NB4 (cell line): ENCODE measurements at places on chromosomes 6 and 20.

- no peak for DNase-seq
Observed at GRCh38 chr6:77626426-77626825, 26.4 kb upstream of the MEI4 start.

DNA sequence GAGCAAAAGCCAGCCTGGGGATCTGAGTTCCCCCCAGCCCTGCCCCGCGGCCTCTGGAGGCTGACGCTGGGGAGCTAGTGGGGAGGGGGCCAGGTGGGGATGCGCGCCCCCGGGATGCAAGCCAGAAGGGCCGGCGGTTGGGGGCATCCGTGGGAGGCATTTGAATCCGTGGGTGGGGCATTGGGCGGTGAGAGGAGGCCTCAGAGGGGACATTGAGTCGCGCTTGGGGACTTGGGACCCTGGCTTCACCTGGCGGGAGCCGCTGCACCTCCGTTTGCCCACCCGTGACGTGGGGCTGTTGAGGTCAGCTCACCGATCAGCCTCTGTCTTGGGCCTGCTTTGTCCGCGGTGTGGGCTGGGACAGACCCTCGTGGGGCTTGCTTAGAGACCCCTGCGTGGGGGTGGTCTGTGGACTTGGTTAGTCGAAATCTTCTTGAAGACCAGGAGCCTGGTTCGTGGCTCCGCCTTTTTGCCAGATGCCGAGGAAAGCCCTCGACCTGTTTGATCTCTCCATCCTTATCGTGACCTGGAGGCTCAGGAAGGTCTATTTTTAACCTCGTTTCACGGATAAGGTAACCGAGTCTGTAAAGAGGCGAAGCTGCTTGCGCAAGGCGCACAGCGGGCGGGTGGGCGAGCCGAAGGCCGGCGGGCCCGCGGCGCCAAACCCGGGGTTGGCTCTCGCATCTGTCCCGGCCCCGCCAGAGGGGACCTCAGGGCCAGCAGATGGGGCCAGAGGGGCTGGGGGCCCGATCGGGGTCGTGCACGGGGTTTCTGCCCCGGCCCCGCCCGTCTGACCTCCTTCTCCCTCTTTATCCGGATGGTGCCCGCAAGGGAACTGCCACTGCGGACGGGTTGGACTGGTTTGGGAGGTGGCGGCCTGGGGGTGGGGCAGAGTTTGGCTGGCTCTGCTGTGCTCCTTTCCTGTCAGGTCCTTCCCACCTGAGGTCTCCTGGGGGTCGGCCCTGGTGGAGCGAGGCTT, 8.3 kb downstream of the FAM110A start:
- no peak for DNase-seq

DNA sequence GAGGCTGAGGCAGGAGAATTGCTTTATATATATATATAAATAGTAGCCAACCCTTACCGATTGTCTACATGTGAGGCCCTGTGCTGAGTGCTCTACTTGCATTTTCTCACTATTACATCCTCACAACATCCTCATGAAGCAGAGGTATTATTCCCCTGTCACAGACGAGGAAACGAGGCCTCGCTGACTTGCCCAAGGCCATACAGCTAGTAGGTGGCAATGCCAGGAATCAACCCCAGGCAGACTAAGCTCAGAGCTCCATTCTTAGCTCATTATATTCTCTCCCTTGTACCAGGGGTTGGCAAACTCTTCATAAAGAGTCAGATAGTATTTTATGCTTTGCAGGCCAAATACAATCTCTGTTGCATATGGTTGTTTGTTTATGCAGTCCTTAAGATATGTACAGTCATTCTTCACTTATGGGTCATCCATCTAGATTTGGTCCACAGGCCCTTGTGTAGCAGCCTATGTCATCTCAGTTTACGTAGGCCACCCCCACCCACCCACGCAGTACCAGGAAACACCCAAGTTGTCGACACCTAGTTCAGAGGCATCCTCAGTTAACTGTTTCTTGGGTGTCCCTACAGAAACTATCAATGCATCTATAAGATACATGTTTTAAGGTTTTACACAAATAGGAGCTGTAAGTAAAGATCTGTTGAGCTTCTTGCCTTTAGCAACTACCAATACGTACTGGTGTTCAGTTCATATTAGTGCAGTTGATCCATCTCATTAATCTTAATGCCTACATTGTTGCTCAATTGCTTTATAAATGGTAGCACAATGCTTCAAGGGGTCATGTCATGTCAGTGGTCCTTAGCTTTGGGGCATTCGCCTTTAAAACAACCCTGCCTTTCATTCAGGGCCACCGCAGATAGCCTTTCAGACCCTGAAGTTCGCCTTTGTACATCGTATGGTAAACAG, 3.0 kb downstream of the CASS4 start:
- no peak for DNase-seq

DNA sequence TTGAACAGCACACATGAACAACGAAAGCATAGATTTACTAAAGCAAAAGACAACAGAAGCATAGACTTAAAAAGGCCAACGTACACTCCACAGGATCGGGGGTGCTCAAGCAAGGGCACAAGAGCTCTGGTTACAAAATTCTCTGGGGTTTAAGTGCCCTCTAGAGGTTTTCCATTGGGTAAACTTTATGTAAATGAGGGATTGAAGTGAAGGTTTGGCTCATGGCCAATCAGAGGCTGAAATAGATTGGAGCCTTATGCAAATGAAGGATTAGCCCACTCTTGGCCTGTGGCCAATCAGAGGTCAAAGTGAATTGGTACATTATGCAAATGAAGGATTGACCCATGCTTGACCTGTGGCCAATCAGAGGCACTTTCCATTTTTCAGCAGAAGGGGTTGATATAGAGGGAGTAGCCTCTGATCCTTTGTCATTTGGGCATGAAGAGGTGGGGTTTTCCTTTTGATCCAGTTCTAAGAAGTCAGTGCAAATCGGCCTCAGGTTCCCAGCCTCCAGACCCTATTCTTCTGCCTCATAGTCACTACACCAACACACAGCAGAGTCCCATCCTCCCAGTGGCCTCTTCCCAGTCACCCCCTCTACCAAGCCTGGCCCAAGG, 244.9 kb downstream of the THBS2 start:
- DNase-seq: peak; percentile 39

DNA sequence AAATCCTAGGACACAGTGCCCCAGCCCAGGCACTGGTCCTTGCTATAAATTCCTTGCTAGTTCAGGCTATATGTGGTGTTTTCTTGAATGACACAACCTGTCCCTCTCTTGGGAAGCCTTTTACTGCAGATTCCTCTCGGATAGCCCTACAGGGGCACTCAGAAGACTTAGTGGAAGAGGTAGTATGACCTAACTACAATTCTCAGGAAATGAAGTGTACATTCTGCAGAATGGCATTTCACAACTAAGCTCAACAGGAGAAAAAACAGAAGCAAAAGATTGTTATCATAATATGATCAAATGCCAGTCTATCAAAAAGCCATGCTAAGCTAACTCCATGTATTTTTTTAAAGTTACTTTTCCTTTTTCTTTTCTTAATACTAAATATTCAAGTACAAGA, 66.3 kb upstream of the FBXL4 start:
- DNase-seq: peak; percentile 45

- no peak for DNase-seq
Observed at GRCh38 chr6:40610229-40610628, 23.1 kb upstream of the LRFN2 start.

DNA sequence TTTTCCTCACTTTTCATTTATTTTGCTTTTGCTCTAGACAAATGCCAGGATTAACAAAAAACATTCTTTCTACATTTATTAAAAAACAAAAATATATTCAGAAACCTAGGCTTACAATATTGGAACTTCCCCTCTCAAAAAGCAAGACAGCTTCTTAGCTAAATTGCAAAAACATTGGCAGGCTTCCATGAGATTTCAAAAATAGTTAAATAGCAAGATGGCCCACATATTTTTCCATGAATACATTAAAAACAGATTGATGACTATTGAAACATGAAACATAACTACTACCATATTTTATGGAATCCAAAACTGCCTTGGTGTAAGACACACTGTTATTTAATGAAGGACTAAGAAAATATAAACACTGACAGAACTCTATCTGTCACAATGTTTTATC, 92.0 kb downstream of the LY86 start:
- no peak for DNase-seq

DNA sequence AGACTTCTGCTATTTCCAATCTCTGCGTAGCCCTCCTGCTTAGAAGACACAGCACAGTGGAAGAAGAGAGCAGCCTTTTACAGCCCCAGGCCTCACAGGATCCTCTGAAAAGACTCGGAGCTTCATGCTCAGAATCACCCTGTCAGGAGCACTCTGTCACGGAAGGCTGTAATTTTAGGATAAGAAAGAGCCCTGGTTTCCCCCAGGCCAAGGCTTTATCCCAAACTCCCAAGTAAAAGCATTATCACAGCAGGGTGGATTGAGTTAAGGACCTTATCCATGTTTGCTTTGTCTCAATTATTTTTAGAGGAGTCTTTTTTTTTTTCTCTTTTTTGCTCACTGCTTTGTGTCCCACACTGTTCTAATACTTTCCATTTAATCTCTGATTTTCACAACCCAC, 39.2 kb downstream of the ANKS1A start:
- DNase-seq: no peak

DNA sequence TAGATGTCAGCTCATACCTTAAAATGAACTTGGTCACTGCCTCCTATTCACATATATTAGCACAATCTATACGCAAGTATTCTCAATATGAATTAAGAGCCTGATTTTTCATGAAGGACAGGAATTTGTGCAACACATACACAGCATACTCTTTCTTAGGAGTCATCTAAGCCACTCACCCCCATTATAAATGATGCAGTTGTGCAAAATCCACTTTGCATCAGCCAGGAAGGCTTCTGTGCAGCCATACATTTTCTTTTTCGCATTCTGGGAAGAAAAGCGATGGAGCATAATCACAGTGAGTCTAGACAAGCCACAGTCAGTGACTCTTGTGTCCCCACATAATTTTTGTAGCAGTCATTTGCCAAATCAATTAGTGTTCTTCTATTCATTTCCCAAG, 66.5 kb downstream of the ZMYND8 start:
- DNase-seq: no peak

- DNase-seq: no peak
Observed at GRCh38 chr20:36335206-36335870, 29.2 kb downstream of the DLGAP4 start.

DNA sequence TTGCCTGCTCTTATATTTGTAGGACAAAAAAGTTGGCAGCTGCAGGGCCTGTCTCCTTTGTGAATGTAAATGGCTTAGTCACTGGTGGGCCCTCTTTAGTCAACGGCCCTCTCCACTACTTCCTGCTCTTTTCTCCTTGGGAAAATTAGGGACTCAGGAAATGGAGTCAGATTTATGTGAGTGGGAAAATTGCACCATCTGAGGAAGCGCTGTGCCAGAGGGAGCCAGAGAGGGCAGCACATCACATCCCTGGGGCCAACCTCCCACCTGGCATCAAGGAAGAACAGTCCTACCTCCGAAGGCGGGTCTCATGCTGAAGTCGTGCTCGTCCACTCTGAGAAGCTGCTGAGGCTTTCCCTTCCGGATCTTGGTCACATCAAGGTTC, 15.6 kb downstream of the GABRR2 start:
- DNase-seq: no peak

DNA sequence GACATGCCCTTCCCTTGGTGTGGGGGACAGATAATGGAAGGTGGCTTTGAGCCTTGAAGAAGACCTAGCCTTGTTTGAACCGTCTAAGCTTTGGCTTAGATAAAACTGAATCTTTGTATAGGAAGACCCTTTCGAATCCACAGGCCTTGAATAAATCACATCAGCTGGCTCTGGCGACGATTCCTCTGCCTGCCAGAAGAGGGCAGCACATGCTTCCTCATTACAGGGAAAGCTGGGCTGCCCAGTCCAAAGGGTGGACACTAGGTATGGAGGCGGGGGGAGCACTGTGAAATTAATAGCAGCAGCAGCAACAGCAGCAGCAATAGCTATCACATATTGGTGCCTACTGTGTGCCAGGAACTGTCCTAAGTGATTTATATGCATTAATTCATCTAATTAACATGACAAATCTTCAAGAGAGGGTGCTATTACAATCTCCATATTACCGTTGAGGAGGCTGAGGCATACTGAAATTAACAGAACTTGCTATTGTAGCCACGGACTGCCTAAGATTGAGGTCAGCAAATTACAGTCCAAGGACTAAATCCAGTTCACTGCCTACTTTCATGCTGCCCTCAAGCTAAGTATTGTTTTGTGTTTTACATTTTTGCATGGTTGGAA, 85.1 kb downstream of the CLIC5 start:
- peak; percentile 63 for DNase-seq

DNA sequence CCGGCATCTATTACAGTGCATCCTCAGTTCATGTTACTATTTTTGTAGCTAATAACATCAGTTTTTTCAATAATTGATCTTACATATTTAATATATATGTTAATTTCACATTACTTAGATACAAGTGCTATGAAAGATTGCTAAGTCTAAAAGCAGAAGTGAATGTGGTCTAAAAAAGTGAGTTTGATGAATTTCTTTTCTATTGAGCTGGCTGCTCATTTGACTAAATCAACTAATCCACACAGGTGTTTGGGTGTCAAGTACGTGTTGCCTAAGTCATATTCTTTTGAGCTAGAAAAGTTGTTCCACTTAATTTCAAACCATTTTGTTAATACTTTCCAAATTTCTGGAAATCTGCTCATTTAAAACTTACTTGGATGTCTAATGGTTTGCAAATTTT, 46.6 kb upstream of the EZR start:
- DNase-seq: no peak

DNA sequence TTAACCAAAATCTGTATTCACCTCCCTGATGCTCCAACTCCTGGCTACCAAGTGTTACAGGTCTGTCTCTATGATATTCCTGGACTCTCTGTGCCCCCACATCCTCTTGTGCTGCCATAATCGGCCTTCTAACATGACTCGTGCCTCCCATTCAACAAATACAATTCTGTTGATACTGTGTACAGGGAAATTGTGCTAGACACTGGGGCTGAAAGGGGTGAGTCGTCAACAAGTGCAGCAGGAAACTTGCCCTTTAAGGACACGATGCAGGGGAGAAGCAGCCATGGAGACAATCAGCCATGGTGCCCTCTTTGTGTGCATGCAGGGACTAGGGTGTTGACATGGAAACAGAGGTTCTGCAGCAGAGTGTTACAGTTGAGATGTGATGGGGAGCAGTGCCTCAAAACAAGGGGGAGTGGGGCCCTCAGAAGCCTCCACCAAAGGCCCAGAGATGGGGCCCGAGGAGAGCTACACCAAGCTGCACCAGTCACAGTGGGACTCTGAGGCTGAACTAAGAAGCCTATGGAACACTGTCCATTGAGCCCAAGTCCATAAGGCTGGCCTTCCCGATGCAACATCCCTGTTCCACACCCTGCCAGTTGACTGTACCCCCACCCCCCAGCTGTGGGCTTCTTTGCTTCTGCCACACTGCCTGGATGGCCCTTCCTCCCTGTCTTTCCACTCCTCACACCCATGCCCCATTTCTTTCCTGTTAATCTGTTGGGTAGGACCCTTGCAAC, 3.1 kb downstream of the PCED1A start:
- DNase-seq: no peak

- no peak for DNase-seq
Observed at GRCh38 chr20:61449916-61450315, 197.9 kb downstream of the CDH4 start.

DNA sequence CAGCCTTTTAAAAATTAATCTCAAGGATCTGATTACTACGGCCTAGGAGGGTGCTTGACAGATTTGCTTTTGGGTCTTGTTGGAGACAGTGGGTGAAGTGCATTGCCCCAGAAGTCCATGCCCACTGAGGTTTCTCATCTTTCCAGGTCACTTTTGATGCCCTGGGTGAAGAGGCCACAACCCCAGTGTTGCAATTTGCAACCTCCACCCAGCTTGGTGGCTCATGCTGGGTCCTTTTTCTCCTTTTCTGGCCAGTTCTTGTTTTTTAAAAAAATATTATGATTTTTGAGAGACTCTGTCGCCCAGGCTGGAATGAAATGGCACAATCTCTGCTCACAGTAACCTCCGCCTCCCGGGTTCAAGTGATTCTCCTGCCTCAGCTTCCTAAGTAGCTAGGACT, 9.4 kb downstream of the STX11 start:
- DNase-seq: no peak
